Prostate gland (tissue), 2 donors: ENCODE measurements at places on chromosomes 13 and 19.

- DNase-seq = no peak
Measured at GRCh38 chr13:42001580-42001979, 40.7 kb upstream of the VWA8 start.

GRCh38 chr13:113001241-113002140, 32.5 kb downstream of the MCF2L start:
- peak; percentile 79 for DNase-seq

GRCh38 chr19:17337675-17338432, 501 bp downstream of the GTPBP3 start:
- no peak for DNase-seq

- no peak for DNase-seq
Measured at GRCh38 chr19:18713550-18714117, 30.2 kb downstream of the CRTC1 start.

DNA sequence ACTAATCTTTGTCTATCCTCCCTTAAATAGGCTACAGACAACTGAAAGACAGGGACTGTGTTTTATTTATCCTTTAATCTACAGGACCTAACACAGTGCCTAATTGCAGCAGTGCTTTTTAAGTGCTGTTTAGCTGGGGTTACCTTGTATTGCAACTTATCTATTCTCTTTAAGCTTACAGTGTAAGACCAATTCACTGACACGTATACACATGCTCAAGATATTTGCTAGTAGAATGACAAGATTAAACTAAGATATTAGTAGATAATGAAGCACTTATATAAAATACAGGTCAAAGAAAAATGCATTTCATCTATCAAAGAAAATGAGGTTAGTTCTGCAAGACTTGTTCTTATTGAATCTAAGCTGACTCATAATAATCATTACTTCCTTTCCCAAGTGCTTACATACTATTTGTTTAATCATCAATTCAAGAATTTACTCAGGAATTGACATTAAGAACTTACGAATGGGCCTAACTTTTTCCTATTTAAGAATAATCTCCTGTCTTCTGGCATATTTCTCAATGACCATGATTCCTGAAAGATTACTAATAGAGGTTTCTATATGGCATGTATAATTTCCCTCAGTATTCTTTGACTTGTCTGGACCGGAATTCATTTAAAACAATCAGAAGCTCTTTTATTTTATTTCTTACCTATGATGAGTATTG, 75.8 kb upstream of the MAB21L1 start:
- DNase-seq = no peak

GRCh38 chr13:46596466-46596865, 43.5 kb downstream of the LRCH1 start:
- no peak for DNase-seq

GRCh38 chr13:31322702-31323405, 123.1 kb downstream of the B3GLCT start:
- DNase-seq = no peak

DNA sequence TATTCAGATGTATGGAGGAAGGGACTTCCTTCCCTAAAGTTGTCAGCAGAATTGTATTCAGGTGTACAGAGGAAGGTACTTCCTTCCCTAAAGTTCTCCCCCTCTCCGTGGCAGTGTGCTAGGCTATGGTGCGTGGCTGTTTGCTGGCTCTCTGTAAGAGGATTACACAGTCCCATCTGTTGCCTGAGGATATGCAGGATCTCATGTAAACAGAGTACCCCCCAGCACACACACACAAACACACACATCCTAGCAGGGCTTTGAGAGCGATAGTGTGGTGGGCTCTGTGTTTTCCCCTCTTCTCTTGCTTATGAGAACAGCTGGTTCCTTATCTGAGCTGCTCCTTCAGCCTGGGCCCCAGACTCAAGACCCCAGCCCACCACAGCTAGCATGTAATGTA, 10.3 kb downstream of the NEK5 start:
- DNase-seq = no peak

DNA sequence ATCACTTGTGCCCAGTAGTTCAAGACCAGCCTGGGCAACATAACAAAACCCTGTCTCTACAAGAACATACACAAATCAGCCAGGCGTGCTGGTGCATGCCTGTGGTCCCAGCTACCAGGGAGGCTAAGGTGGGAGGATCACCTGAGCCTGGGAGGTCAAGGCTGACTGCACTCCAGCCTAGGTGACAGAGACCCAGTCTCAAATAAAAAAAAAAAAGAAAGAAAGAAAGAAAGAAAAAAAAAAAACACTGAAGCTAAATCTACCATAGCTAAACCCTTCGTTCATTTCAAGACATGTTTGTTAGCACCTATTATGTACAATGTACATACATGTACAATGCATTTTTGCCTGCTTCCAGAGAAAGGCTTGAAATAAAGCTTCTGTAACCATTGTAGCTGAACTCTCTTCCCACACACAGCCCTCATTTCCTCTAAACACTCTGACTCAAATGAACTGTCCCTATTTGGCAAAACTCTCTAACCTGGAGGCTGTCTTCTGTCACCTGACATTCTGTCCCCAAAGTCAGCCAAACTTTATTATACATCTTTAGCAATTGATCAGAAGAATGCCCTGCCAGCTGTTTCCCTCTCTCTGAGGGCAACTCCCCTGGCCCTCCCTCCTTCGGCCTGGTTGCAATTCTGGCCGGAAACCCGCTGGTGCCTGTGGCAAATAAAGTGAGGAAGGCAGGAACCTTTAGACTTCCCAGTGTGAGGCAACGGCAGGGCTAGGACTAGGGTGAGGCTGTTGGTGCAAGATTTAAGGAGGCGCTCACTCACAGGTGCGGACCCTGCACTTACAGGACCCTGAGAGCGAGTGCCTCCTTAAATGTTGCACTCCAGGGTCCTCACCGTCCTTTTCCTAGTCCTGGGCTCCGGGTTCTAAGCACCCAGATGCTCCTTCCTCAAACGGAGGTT, 1.8 kb downstream of the ETHE1 start:
- DNase-seq = peak; percentile 66

DNA sequence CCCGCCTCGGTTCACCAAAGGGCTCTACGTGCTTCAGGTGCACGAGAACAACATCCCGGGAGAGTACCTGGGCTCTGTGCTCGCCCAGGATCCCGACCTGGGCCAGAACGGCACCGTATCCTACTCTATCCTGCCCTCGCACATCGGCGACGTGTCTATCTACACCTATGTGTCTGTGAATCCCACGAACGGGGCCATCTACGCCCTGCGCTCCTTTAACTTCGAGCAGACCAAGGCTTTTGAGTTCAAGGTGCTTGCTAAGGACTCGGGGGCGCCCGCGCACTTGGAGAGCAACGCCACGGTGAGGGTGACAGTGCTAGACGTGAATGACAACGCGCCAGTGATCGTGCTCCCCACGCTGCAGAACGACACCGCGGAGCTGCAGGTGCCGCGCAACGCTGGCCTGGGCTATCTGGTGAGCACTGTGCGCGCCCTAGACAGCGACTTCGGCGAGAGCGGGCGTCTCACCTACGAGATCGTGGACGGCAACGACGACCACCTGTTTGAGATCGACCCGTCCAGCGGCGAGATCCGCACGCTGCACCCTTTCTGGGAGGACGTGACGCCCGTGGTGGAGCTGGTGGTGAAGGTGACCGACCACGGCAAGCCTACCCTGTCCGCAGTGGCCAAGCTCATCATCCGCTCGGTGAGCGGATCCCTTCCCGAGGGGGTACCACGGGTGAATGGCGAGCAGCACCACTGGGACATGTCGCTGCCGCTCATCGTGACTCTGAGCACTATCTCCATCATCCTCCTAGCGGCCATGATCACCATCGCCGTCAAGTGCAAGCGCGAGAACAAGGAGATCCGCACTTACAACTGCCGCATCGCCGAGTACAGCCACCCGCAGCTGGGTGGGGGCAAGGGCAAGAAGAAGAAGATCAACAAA, 2.6 kb downstream of the PCDH17 start:
- no peak for DNase-seq

DNA sequence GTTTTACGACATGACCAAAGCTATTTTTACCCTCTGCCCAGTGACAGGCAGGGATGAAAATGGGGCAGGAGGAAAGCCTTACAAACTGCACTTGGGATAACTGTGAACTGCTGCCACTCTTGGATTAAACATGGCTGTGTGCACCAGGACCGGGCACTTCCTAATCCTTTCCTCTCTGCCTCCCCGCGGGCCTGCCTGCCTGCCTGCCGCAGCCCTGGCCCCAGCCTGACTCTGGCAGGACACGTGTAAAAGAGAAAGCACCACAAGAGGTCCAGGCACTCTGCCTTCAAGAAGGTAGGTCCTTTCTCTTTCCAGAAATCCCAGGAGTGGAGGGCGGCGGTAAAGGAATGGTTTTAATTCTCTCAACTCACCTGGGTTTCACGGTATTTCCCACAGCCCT, 4.8 kb downstream of the TSHZ3 start:
- DNase-seq = peak; percentile 28

DNA sequence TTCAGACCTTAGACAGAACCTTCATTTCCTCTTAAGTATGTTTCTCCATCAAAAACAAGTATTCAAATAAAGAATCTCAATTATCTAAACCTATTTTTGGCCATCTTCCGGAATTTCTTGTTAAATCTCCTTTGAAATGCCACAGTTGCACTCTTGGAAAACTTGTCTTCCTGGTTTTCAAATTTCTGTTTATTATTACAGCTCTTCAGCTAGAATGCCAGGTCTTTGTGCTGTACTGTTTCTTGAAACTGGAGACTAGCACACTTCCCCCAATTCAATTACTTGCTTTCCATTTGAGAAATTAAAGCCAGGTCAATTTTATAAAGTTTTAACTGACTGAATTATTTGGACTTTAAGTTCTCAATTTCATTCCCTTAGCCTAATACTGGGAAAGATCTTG, 10.2 kb downstream of the KCNRG start:
- peak; percentile 16 for DNase-seq

GRCh38 chr13:19062801-19063200, 118.8 kb downstream of the TUBA3C start:
- DNase-seq = no peak

- no peak for DNase-seq
Measured at GRCh38 chr13:83710133-83710515, 172.2 kb downstream of the SLITRK1 start.

DNA sequence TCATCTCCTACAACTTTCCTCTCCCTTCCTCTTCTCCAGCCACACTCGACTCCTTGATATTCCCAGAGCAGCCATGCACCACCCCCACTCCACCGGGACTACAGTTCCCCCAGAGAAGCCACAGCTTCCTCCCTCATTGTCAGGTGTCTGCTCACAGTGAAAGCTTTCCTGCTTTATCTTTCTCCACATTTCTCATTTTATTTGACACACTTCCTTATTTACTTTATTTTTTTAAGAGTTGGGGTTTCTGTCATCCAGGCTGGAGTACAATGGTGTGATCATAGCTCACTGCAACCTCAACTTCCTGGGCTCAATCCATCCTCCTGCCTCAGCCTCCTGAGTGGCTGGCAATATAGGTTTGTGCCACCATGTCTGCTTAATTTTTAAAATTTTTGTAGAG, 464.6 kb downstream of the MYO16 start:
- DNase-seq = no peak

GRCh38 chr13:43433691-43434141, 353.1 kb downstream of the ENOX1 start:
- no peak for DNase-seq

DNA sequence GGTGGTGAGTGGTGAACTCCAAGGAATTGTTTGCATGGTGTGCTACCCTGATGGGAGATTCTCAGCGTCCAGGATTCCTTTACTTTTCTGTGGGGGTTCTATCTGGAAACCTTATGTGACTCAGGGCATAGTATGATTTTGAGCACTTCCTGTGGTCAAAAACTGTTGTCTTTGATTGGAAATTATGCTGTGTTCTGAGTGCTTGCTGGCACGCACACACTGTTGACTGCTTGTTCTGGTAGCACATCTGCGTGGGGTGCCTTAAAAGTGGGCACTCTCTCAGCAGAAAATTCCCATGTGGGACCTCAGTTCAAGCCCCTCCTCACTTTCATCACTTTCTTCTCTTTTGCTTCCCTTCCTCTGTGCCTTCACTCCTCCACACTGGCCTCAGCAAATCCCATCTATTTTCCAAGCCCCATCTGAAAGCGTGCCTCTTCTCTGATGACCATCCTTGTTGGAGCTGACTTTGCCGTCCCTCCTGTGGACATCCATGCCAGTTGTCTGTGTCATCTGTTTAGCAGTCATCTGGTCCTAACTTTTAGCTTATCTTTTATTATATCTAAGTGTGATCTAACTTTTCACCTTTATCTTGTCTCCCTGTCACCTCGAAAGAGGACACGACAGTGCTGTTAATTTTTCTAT, 56.4 kb upstream of the NPAS1 start:
- DNase-seq = no peak

GRCh38 chr13:37288057-37288720, 182.7 kb upstream of the CSNK1A1L start:
- no peak for DNase-seq

DNA sequence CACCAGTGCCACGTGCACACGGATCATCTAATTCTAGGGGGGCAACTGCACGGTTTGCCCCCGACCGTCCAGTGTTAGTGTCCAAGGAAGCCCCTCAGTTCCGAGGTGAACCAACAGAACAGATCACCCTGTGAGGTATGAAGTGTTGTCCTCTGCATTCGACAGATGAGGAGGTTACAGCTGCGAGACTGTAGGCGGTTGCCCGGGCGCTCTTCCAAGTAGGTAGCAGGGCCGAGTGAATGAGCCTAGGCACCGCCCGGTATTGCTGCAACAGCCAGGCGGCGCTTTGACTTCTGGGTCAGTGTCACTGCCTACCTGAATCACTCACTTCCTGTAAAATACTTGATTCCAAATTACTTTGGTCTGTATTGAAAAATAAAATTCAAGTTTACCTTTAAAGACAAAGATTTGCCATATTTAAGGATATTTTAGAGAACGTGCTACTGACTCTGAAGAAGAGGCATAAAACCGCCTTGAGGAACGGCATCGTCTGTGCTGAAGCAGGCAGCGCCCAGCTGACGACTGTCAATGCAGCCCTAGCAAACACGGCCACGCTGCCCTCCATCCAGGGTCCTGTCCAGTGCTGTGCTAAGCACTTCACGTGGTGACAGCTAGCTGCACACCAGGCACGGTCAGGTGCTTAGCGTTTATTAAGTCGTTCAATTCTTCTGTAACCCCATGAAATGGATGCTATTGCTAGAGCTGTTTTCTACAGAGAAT, 19.3 kb upstream of the RASA3 start:
- peak; percentile 33 for DNase-seq

DNA sequence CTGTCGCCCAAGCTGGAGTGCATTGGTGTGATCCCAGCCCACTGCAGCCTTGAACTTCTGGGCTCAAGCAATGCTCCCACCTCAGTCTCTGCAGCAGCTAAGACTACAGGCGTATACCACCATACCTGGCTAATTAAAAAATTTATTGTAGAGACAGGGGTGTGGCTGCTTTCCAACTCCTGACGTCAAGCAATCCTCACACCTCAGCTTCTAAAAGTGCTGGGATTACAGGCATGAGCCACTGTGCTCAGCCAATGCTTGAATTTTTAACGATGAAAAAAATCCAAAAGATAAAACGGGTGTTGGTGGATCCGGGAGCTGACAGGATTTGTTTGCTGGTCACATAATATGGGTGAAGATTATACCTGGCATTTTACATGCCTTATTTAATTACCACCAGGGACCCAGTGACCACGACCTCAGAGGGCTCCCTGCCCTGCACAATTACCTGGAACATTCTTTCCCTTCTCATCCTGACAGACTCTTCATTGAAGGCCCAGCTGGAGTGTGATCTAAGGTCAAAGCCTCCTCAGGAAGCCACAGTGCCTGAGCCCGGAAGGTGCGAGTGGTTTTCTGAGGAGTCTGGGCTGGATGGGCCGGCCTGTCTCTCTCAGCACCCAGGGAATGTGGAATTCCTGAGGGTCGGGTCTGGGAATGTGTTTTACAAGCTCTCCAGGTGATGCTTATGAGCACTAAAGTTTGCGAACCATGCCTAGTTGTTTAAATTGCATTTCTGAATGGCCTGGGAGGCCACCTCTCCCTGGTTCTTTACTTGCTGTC, 193.3 kb downstream of the USP12 start:
- no peak for DNase-seq
